ENCODE measurements at places on chromosomes 4 and X.

GRCh38 chrX:1483843-1484637 lies 31.3 kb upstream of the ASMTL start:
- no peak for DNase-seq

- no peak for DNase-seq
Measured at GRCh38 chr4:89336818-89337420, 29.3 kb upstream of the GPRIN3 start.

- no peak for DNase-seq
Measured at GRCh38 chr4:168449719-168450452, 30.4 kb downstream of the DDX60L start.

DNA sequence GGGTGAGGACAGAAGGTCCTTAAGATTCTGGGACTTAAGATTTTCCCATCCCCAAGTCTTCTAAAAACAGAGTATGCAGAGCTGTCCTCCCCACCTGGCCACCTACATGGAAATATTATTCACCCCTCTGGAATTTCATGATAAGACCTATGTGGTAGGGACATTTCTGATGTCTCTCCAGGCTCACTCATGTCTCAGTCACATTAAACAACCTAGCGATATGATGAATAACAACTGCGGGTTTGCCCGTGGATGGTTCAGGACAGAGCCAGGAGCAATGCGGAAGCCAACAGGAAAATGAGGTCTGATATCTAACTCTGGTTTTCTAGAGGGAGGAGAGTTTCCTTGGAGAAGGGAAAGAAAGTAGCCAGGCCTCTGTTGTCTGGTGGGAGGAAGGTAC lies 47.4 kb downstream of the TEX13A start:
- no peak for DNase-seq

DNA sequence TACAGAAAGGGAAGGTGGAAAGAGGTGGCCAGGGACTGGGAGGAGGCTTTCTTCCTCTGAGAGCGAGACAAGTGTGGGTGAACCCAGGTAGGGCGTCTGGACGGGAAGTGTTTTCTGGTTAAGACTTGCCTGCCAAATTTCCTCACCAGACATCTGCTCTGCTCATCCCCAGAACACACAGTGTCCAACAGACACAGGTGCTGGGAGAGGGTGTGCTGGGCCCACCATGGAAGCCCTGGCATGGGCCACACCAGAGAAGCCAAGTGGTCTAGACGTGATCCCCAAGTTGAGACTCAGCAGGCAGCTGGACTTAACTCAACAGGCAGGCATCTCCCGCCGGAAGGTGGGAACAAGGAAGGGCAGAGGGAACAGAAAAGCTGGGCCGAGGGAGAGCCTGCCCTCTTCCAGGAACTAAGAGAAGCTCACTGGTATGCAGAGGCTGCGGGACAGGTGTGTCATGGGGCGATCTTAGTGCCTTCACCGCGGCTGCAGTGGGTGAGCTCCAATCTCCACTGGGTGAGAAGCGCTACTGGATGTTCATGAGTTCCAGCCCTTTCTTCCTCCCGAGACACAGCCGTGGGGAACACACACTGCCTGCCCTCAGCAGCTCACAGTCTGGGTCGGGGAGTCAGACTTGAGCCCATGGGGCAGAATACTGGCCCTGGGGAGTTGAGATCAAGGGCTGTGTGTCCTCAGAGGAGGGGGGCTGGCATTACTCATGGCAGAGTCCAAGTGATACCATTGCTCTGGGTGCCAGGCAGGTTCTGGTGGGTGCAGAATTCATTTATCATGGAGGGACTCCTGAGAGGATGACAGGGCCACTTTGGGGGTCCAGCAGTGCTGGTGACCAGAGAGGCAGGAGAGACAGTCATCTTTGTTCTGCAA lies 110.2 kb downstream of the CPZ start:
- DNase-seq, result no peak

DNA sequence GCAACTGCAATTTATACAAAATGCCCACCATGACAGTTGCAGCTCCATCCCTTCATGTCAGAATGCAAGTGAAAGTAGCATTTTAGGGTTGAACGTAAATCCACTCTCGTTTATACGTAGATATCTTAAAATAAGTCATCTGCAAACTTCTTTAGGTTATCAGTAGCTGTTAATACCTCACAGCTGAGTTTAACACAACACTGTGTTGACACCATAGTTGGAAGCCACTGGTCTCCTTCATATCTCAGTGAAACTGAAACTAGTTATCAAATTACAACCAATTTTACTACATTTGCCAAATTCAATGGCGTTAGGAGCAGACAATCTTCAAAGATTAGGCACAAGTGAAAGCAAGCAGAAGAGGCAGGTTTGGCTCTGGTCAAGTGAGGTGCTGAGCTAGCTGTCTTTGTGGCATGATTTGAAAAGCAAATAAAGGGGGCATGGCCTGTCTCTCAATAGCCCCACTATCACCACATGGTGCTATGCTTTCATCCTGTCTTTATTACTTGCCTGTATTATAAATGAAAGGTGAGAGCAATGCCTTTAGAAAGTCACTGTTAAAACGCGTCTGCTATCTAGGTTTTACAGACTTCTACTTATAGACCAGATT lies 12.3 kb downstream of the PPP3CA start:
- DNase-seq, result no peak

GRCh38 chrX:77595848-77596247 lies 148.7 kb downstream of the FGF16 start:
- no peak for DNase-seq

DNA sequence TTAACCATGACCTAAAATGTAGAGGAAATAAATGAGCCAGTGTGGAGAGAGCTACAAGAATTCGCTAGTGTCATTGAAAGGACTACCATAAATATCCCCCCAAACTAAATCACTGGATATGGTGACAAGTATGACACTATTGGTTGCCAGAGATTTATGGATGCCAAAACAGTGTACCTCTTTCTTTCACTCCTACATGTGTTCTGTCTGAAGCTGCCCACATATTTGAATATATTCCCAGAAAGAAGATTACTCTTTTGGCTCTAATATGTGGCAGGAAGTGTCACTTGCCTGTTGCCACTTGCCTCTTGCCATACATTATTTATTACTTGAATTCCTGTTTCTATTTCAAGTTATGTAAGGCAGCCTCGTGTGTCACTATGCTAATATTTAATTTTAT lies 1573.6 kb downstream of the TECRL start:
- DNase-seq, result no peak

DNA sequence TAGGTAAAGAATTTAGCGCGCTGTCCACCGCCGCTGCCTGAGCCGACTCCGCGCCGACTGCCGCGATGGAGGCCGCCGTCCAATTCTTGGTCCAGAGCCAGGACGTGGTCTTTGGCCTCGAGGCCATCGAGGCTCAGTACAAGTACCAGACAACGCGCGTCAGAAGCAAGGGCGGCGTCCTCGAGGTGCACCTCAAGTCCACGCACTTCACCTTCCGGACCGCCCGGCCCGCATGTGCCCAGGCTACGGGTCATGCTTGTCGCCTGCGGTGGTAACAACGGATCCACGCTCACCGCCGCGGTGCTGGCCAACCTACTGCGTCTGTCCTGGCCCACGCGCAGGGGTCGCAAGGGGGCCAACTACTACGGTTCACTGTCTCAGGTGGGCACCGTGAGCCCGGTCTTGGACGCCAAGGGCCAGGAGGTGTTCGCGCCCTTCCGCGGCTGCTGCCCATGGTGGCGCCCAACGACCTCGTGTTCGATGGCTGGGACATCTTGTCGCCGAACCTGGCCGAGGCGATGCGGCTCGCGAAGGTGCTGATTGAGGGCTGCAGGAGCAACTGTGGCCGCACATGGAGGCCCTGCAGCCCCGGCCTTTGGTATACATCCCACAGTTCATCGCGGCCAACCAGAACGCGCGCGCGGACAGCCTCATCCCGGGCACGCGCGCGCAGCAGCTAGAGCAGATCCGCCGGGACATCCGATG lies 128.0 kb downstream of the ANAPC4 start:
- no peak for DNase-seq

Data from cortex of kidney (tissue), 1 donor.